Right renal cortex interstitium (tissue), 3 donors: ENCODE measurements at places on chromosomes 11 and 22. TPM values are rescaled to one million over a fixed set of nuclear protein-coding genes. Genes with fewer than 3 reads are reported as not detected.

The NRGN gene
- polyA plus RNA-seq, result 15.3 TPM

The BATF2 gene
- polyA plus RNA-seq, result 2.7 TPM

The CRYBB2 gene
- polyA plus RNA-seq, result 0.48 TPM

The SULT4A1 gene
- 1.9 TPM for polyA plus RNA-seq

DNA sequence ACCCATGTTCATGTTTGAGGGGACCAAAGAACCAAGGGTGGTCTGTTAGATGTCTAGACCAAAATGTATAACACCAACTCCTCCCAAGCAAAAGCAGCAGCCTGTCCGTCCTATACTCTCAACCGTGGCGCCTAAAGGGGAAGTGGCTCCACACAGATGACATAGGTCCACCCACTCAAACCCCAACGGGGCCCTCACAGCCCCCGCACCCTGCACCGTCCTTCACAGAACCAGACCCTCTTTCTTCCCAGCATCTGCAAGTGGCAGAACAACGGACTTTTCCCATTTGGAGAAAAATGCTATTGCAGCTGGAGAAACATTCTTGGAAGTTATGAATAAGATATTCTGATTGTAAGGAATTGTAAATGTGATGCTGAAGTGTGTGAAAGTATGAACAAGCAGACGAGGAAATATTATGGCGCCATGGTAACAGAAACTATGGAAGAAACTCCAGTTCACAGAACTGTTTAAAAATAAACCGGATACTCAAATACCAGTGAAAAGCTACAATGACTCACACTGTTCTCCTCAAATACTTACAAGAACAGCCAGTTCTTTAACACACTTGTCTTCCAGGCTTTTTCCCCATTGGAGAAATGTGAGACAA is 76.5 kb upstream of the ARFGAP3 start:
- peak; percentile 23 for DNase-seq

DNA sequence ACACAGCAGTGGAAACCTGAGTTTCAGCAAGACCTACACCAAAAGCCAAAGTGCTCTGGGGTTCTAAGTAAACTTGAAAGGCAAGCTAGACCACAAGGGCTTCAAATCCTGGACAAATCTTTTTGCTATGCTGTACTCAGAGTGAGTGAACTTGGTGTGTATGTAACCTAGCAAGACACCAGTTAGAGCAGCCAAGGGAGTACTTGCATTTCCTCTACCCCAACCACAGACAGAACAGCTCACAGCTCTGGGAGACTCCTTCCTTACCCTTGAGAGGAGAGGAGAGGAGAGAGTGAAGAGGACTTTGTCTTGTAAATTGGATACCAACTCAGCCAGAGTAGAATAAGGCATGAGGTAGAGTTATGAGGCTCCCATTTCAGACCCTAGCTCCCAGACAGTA is 71.4 kb downstream of the CTSC start:
- DNase-seq, result no peak

- no peak for DNase-seq
Measured at GRCh38 chr11:86138958-86139357, 70.1 kb upstream of the PICALM start.

DNA sequence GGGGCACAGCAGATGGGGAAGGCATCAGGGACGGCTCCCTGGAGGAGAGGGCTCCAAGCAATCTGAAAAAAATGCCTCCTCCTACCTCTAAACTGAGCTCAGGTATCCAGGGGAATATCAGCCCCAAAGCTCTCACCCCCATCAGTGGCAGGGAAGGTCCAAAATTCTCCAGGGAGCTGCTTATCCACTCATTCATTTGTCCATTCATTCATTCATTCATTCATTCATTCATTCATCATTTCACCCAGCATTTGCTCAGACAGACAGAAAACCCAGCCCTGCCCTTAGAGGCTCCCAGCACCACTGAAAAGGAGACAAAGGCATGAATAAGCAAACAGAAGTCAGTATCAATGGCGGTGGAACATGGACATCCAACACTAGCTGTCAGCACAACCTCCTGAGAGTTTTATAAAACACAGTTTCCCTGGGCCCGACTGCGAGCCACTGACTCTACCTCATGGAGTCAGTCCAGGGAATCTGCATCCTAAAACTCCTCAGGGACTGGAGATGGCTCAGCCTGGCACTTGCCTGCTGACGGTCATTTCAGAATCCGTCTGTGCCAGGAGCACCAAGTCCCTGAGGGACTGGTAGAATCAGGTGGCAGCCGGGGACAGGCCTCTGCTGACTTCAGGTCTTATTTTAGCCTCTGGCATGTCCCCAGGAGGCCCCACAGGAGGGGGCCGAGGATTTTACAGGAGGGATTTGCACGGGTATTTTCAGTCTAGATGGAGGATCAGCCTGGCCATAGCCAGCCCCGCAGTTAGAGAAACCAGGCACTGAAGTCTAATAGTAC is 164.6 kb downstream of the MN1 start:
- no peak for DNase-seq

DNA sequence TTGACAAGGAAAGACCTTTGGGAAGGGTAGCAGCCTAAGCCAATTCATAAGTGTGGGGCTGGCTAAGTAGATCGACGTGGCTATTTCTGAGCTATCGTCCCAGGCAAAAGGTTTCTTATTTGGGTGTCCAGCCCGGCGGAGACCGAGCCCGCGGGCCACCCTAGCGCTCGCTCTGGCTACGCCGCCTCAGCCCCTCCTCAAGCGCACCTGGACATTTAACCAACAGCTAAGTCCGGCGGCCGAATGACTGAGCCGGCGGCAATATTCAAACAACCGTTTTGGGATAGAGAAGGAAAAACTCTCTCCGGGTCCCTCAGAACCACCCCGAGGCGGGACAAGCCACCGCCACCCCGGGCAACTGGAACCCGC is 457 bp downstream of the RNF141 start:
- no peak for DNase-seq

DNA sequence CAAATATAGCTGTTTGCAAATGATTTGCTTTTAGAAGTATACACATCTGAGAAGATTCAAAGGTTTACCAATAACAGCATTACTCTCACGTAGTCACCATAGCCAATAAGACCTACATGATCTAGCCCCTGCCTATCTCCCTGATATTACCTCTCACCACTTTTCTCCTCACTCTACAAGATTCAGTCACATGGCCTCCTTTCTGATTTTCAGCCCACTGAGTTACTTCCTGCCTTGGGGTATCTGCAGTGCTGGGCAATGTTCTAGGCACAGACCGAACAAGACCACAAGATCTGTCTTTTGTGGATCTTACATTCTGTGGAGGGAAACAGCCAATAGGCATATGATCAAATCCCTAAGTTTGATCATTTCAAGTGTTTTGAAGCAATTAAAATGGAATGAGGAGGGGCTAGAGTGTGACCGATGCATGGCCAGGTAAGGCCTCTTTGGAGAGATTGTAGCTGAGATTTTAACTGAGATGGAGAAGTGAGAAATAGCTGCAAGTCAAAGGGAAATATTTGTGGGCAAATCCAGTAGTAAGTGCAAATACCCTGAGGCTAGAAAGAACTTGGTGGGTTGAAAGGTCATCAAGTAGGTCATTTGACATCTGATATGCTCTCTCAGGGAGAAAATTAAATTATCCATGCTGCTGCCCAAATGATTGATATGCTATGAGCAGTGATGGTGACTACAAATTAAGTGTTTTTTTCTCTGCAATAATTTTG is 43.1 kb downstream of the ARL14EP start:
- no peak for DNase-seq

DNA sequence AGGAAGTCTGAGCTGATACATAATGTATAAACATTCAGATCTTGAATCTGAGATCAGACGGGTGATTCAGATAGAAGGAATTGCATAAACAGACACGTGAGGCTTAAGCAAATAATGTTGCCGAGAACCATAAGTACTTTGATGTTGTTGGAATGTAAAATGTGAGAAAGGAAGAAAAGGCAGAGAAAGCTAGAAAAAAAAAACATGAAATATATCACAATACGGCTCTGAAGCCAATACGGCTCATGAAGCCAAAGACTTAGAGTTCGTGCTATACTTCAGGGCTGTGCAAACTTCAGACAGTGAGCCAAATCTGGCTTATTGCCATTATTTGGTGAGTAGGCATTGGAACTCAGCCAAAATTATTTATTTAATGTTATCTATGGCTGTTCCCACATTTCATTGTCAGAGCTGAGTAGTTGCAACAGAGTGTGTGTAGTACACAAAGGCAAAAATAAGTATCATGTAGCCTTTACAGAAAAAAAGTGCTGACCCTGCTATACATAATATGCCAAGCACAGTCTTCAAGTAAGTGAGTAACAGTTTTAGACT is 673.3 kb downstream of the CNTN5 start:
- no peak for DNase-seq

- DNase-seq, result no peak
Measured at GRCh38 chr11:46347637-46348311, 511 bp downstream of the DGKZ start.

- DNase-seq, result no peak
Measured at GRCh38 chr22:46564084-46564714, 26.8 kb upstream of the CELSR1 start.

- no peak for DNase-seq
Measured at GRCh38 chr11:79547256-79547655, 106.4 kb upstream of the TENM4 start.

- no peak for DNase-seq
Measured at GRCh38 chr22:29979777-29980321, 96.9 kb downstream of the MTMR3 start.
